ENCODE measurements at places on chromosomes 5 and 9. TPM values are rescaled to one million over a fixed set of nuclear protein-coding genes. Genes with fewer than 3 reads are reported as not detected.

Gene ACOT12
- total RNA-seq, result not detected

Gene MYOZ3
- total RNA-seq, result not detected

Gene OBP2B
- not detected for total RNA-seq

Gene CDH9
- not detected for total RNA-seq

Gene GABRA1
- not detected for total RNA-seq

Gene LEAP2
- under 0.01 TPM for total RNA-seq

Gene BHMT
- total RNA-seq, result not detected

Gene TPD52L3
- not detected for total RNA-seq

Gene ITGA1
- 1.4 TPM for total RNA-seq

Gene BARX1
- not detected for total RNA-seq

Gene ZNF354B
- total RNA-seq, result 11.0 TPM

Gene OR13C2
- not detected for total RNA-seq

Gene CCL27
- total RNA-seq, result 0.34 TPM

Gene IGFBPL1
- total RNA-seq, result not detected

Data from nasal cavity respiratory epithelium epithelial cell of viscerocranial mucosa (primary cell).